ENCODE measurements at places on chromosomes 1 and 21.

DNA sequence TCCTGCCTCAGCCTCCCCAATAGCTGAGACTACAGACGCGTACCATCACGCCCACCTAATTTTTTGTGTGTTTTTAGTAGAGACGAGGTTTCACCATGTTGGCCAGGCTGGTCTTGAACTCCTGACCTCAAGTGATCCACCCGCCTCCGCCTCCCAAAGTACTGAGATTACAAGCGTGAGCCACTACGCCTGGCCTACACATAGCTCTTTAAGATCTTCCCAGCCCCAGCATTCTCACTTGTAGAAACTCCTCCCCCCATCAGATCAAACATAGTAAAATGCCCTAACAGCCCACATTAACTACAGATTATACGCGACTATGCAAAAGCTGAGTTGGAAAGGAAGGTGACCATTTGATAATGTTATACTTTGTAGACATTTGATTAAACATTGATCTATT, 634.8 kb downstream of the MATN1 start:
- no peak for DNase-seq

DNA sequence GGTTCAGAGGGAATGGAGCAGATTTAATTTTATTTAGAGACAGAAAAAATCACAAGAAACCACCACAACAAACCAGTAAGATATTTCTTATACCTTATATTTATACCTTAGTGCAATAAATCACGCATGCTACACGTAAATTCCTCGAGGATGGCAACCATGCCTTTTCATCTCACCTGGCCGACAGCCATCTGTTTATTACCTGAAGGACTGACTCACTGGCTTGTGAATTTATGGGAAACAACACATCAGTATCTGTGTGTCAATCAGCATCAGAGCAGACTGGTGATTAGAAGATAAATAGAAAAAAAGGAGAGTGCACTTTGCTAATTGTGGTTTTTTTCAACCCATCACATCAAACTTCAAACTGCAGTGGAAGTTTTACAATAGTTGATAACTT, 58.4 kb downstream of the S1PR1 start:
- no peak for DNase-seq

DNA sequence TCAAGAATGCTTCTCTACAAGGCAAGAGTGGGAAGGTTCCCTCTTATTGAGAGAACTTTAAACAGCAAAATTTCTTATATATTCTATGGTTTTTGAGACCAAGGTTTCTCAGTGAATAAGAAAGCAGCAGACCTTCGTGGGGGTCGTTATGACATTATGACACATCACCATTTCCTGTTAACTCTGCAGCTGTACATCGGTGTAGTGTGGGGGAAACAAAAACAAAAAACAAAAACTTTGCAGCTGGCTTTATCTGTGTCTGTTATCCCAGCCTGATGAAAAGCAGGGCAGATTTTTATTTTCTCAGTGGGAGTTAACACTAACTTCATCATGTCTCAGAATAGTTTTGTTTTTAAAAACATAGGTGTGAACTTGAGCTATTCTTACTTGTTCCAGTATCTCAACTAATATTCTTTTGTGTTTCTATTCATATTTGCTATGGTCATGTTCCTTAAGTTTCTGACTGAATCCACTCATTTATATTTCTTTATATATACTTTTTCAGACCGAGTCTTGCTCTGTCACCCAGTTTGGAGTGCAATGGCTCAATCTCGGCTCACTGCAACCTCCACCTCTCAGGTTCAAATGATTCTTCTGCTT, 2.1 kb downstream of the SDE2 start:
- no peak for DNase-seq

GRCh38 chr1:183121609-183122008, 64.5 kb upstream of the LAMC2 start:
- no peak for DNase-seq

DNA sequence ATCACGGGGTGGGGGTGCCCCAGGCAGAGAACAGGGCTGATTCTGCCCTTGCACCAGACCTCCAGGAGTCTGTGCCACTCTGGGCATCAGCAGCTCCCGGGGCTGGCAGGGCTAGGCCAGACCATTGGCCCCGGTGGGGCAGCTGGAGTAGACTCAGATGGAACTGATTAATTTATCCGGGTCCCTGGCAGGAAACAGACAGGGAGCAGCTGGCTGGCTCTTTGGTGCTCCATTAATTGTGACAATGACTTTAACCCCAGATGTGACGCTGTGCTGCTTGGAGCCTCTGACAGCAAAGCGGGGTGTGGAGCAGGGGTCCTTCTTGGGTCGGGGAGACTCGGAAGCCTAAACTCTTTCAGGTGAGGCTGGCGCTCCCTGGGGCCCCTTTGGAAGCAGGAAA, 9.5 kb downstream of the EPHA8 start:
- DNase-seq: no peak

- no peak for DNase-seq
Observed at GRCh38 chr1:30462166-30462565, 261.2 kb downstream of the MATN1 start.

DNA sequence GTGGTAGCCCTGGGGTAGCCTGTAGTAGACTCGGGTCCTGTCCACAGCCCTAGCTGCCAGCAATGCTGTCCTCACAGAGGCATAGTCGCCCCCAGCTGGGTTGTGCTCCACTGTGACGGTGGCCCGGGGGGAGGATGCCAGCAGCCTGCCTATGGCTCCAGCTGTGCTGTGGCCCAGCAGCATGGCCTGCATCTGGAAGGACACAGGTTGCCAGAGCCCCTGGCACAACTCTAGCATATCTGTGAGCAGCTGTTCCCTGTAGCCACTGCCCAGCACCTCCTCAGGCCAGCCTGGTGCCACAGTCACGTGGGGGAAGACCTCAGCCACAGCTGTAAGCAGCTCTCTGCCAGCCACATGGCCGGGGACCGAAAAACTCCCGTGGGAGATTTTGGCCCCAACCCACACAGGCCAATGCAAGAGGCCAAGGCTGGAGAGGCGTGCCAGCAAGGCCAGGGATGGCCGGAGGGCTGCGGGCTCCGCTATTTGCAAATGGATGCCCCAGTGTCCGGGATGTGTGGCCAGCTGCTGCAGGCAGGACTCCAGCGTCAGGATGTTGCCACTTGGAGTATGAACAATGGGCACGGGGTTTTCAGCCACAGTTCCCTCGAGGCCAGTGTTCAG, 13.9 kb downstream of the FAM151A start:
- DNase-seq: no peak

GRCh38 chr1:59409549-59409948, 112.7 kb downstream of the FGGY start:
- no peak for DNase-seq
